ENCODE measurements at places on chromosomes 16 and 17.

GRCh38 chr17:38735161-38735997 lies 5.2 kb downstream of the CISD3 start:
- DNase-seq: no peak

GRCh38 chr17:76530811-76531485 lies 6.6 kb downstream of the CYGB start:
- DNase-seq: no peak

DNA sequence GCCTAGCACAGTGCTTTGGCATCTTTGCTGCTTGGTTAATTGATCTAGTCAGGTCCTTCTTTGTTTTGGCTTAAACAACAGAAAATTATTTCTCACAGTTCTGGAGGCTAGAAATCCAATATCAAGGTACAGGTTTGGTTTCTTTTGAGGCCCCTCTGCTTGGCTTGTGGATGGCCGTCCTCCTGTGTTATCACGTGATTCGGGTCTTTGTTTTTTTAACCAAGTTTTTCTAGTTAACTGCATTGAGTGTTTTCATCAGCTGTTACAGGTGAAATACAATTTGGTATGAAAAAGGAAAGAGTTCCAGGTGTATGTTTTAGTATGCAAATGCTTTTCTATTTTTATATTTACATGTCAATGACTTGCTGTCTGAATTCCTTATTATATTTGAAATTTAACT lies 2.8 kb downstream of the NLK start:
- no peak for DNase-seq

DNA sequence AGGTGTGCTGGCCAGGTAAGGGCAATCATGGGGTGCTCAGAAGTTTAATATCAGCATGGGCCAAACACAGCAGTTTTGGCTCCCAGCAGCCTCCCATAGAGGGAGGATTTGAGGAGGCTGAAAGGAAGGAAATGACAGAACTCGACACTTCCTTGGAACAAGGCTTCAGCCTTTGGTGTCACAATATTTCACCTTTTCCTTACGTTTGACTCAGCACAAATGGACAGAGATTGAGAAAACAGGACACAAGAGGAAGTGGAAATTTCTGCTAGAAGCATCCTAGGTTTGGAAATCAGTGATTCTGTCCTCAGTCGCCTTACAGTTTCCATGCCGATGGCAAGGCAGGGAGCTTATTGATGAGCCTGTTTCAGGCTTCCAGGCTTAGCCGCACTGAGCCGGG lies 181.4 kb downstream of the MAF start:
- no peak for DNase-seq

DNA sequence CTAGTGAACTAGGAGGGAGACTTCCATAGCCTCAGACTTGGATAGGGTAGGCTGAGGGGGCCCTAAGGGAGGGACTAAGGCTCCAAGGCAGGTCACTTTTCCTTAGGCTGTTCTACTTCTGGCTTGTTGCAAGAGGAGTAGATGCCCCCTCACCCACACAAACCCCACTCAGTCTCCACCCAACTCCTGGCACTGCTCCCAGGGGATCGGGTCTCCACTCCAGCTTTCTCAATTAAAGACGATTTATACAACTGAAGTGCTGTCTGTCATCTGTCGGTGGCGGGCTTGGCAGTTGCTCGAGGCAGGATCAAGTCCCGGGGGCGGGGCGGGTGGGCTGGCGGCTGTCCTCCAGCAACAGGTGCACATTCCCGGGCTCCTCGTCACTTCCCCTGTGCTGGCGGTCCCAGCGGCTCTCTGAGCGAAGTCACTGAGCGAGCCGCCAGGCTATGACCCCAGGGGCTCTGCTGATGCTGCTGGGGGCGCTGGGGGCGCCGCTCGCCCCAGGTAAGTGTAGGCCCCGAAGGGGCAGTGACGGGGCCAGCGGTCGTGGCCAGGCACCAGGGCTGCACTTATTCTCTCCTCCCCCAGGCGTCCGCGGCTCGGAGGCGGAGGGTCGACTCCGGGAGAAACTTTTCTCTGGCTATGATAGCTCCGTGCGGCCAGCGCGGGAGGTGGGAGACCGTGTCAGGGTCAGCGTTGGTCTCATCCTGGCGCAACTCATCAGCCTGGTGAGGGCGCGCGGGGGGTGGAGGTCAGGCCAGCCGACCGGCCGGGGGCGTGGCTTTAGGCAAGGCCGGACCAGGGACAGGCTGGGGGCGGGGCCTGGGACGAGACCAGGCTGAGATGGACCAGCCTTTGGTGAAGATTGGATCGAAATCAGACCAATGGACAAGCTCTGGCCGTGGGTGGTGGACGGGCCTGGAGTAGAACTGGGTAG lies at the start of gene CHRNB1:
CHRNB1 (plus strand) TSS at position 380 of the 937 bp plus-strand sequence; CDS start at position 447, 67 bp downstream.
- DNase-seq: no peak

GRCh38 chr17:13518261-13519000 lies 83.3 kb downstream of the HS3ST3A1 start:
- DNase-seq: no peak

GRCh38 chr16:8083560-8083959 lies 506.8 kb downstream of the TMEM114 start:
- DNase-seq: no peak

GRCh38 chr16:81519301-81520150 lies 74.9 kb downstream of the CMIP start:
- DNase-seq: no peak

GRCh38 chr16:21159281-21159951 lies 942 bp downstream of the LDAF1 start:
- no peak for DNase-seq

DNA sequence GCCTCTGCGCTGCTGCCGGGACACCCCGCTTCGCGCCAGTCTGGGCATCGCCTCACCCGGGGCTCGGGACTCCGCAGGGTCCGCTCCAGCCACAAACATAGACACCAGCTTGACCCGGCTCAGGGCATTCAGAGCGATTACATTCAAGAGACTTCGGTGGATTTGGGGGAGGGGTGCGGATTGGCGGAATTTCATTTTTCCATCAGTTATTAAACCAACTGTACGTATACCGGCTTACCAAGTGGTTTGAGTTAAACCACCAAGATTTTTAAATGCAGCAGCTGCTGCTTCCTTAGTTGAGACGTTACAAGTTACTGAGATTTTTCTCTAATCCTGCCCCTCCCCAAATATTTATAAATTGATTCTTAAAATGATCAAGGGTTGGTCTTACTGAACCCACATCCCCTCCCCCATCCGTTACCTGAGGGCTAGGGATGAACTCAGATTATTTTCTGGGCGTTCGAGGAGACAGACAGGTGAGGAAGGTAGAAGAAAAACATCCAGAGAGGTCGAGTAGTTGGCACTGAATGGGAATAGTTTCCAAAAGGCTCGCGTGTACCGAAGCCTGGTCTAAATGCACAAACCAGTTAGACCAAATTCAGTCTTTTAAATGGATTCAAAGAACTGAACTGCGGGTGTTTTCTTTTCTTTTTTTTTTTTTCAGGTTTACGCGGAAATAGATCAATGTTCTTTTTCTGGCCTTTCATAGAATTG lies 1.5 kb downstream of the CRHR1 start:
- DNase-seq: no peak

DNA sequence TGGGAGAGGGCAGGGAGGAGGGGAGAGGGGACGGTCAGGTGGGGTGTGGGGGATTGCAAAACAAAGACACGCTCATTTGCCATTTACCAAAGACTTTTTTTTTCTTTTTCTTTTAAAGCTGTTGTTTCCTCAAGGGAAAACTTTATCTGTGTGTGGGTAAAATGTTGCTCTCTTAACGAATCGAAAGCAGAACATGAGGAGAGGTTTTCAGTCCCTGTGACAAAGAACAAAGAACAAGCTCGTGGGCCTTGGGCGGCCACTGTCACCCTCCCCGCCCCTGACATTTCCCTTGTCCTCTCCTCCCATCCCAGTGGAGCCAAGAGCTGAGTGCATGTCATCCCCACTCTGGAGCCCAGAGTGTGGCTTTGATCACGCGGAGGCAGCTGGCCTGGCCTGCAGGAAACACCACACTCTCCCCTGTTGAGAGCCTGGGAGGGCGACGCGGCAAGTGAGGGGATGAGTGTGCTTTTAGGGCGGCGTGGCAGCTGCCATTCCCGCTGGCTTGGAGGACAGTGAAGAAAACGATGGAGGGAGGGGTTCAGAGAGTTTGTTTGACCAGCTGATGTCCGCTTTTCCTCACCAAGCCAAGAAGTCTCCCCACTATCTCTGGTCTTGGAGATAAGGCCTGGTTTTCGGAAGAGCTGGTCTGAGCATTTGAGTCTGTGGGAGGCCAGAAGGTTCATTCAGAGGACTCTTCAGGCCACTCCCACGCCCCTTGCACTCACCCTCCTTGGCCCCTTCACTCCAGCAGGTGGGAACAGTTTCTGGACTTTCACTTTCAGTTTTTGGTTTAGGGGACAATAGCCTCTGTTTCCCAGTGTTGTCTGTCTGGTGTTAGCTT lies 11.4 kb downstream of the CCR7 start:
- no peak for DNase-seq

DNA sequence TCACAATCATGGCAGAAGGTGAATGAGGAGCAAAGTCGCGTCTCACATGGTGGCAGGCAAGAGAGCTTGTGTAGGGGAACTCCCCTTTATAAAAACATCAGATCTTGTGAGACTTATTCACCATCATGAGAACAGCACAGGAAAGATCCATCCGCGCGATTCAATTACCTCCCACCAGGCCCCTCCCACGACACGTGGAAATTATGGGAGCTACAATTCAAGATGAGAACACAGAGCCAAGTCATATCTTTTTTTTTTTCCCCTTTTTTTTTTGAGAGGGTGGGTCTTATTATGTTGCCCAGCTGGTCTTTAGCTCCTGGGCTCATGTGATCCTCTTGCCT lies 60.0 kb downstream of the RPTOR start:
- DNase-seq: no peak

GRCh38 chr17:78227455-78227916 lies 3.9 kb upstream of the TMEM235 start:
- no peak for DNase-seq

DNA sequence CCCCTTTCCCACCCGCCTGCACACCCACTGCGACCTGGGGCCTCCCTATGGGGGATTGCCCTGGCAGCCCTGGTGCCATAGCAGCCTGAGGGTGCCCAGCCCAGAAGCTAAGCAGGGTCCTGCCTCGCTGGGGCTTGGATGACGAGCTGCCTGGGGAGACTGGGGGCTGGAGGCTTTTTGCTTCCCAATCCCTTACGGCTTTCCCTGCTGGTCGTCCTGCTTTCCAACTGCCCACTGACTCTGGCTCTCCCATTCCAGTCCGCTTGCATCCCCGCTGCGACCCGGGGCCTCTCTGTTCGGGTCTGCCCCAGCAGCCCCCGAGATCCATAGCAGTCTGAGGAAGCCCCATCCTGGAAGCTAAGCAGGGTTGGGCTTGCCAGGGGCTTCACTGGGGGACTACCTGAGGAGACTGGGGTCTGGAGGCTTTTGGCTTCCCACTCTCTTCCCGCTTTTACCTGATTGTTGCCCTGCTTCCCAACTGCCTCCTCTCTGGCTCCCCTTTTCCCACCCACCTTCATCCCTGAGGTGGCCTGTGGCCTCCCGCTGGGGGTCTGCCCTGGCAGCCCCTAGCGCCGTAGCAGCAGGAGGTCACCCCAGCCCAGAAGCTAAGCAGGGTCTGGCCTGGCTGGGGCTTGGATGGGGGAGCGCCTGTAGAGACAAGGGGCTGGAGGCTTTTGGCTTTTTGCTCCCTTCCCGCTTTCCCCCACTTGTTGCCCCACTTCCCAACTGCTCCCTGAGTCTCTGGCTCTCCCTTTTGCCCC lies 2292.8 kb downstream of the TP53TG3F start:
- no peak for DNase-seq

GRCh38 chr17:55484575-55484974 lies 26.7 kb downstream of the SMIM36 start:
- DNase-seq: no peak

GRCh38 chr16:15857724-15858560 lies 1.1 kb upstream of the MYH11 start:
- no peak for DNase-seq

- no peak for DNase-seq
Measured at GRCh38 chr16:67199808-67200198, 872 bp downstream of the ELMO3 start.

GRCh38 chr16:68155425-68155824 lies 70.3 kb downstream of the NFATC3 start:
- no peak for DNase-seq

- DNase-seq: no peak
Measured at GRCh38 chr17:76473541-76473985, 6.2 kb downstream of the AANAT start.

GRCh38 chr17:44334727-44335126 lies 10.1 kb upstream of the SLC25A39 start:
- no peak for DNase-seq

DNA sequence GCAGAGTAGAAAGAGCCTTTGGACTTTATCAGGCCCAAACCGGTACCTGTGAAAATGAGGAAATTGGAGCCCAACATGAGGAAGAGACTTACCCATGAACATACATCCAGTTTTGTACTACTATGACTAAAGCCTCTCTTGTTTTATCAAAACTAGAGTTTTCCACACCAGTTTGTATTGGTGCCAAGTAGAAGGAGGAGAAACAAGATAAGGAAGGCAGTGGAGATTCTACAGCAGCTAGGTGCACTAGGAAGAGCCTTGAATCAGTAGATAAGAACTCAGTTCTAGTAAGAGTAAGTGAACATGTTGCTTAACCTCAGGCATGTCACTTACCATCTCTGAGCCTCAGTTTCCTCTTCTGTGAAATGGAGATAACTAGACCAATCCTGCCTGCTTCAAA lies 13.7 kb upstream of the TMEM132E start:
- DNase-seq: no peak

DNA sequence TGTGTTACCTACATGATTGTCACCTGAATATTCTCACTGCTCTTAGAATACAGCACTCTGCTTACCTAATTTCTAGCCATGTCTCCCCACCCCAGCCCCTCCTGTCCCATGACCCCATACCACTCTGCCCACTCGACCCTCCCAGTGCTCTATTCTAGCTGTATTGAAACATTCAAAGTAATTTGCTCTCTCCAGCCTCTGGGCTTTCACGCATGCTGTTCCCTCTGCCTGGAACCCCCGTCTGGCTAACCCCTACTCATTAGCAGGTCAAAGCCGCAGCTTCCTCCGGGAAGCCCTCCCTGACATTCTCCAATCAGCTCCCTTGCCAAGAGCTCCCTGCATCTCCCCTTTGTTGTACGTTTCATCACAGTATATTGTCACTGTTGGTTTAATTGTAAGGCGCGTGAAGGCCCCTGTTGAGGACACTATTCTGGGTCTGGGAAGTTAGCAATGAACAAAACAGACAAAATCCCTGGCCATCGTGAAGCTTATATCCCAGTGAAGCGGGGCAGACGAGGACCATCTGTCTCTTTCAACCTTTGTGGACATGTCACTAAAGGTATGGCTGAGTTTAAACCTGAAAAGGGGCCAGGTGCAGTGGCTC lies 72.3 kb upstream of the LHX1 start:
- no peak for DNase-seq

DNA sequence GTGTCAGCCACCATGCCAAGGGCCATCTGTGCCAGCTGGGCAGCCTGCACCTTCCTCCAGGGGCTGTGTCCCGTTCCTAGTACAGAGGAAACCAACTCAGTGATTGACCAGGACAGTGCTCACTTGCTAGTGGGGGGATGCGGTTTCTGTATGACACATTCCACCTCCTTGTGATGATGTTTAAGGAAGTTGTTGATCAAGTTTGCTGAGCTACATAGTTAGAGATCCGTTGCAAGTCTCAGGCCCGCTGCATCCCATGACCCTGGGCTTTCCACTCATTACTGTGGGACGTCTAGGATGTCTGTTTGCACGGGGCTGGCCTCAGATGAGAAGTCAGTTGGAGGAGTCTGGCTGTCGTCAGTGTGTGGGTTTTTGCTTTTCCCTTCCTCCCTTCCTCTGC lies 33.6 kb downstream of the RNF213 start:
- DNase-seq: no peak

Measured in smooth muscle cell of the brain vasculature (primary cell).